ENCODE measurements at places on chromosomes 3 and 15.

DNA sequence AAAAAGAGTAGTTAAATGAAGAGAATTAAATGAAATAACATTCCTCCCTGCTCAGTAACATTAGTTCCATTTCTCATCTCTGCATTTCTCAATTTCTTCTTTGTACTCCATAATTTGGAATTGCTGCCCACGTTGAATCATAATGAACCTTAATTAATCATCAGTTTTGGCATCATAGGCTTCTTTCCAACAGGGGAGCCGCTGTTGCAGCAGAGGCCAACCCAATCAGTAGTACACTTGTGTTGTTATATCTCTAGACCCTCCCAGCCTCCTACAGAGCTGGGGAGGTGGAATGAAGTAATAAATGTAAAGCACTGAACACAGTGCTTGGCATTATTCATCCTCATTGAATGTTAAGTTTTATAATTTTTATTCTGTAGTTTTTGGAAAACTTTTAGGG, 240.7 kb downstream of the CHST2 start:
- DNase-seq, result no peak

DNA sequence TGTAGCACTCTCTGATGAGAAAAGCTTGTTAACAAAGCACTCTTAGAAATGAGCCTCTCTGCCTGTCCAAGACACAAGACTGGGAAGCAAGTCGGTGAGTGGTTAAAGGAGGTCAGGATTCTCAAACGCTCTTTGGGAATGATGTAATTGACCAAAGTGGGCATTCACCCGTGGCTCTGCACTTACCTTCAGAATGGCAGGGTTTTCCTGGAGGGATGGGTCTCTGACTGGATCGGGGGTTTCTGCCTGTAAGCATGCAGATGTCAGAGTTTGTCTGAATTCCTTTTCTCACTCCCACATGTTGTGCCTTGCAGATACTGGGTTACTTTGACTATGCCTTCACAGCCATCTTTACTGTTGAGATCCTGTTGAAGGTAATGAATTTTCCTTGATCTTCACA, 106.3 kb downstream of the CHDH start:
- DNase-seq, result no peak

DNA sequence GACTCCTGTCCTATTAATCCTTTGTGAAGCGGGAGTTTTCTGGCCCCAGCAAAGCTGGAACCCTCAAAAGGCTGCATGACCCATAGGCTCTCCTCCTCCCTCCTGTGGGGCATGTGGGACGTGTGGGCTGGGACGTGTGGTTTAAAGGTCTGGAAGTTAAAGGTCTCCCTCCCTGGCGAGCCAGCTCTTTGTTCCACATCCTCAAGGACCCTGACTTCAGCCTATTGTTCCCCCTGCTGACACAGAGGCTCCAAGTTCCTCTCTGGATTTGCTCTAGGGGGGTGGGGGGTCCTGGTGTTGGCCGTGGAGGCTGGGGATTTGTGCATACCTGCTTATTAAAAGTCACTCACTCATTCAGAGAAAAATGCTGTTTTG, 44.2 kb downstream of the SMAD6 start:
- DNase-seq, result no peak

GRCh38 chr3:180789774-180790173, 110.5 kb upstream of the CCDC39 start:
- no peak for DNase-seq

DNA sequence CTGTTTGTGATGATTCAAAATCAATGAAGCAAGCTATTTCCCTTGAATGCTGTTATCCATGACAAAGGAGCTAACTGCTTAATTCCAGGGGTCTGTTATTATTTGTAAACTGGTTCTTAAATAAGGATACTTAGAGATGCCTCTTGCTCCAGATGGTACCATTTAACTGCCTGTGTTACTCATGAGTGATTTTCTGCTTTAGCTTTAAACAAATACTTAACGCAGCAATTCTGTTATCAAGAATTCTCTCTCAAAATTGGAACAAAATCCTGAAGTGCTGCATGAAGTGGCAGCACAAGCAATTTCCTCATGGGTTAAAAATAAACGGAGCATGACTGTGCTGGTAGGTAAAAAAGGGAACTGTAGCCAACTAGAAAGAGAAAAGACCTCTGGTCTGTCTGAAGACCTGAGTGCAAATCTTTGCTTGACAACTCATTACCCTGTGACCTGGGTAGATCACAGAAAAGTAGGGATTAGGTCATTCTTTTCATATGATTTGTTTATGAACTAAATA, 62.5 kb upstream of the GBE1 start:
- peak; percentile 59 for DNase-seq

GRCh38 chr3:46090161-46090591, 62.9 kb upstream of the XCR1 start:
- DNase-seq, result no peak

GRCh38 chr3:195897081-195897852, 11.1 kb downstream of the TNK2 start:
- no peak for DNase-seq

- DNase-seq, result no peak
These were observed 219.3 kb upstream of the COL8A1 start for GRCh38 chr3:99419116-99419515.

- no peak for DNase-seq
These were observed 951 bp downstream of the GPR62 start for GRCh38 chr3:51955893-51956770.

GRCh38 chr3:64226730-64227129, 1.5 kb upstream of the PRICKLE2 start:
- DNase-seq, result no peak

GRCh38 chr3:12629560-12629959, 34.4 kb downstream of the RAF1 start:
- DNase-seq, result no peak

GRCh38 chr3:16478516-16478915, 35.0 kb downstream of the RFTN1 start:
- no peak for DNase-seq

GRCh38 chr3:28980631-28981030, 300.2 kb upstream of the RBMS3 start:
- no peak for DNase-seq

DNA sequence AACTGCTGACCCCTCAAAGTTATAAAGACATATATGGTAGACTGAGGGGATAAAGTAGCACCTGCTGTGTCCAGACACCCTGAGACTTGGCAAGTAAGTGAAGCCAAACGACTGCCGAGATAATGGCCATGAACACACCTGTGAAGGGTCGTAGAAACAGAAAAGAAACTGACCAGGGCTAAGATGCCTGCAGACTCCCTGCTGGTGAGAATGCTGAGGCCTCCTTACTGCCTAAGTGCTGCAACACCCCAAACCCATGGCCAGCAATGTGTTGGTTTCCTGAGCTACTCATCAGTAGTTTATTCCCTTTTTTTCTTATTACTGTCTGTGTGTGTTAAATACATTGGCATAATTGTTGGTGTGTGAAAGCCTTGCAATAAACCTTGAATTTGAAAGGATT, 233.8 kb downstream of the ZNF385D start:
- no peak for DNase-seq

DNA sequence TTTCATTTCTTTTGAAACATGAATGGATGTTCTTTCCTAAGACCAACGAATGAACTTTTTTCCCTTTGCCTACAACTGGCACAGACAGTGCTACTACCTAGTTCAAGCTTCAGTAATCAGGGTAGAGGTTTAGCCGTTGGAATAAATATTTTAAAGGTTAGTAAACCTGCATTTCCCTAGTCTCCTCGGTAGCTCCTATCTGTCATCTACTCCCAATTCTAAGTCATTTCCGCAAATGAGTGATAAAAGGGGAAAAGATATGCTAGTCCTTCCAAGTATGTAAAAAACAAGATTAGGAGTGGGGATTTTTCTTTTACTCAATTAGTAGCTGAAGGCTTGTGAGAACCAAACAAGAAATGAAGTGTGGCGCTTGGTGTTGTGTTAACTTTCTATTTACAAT, 15.2 kb downstream of the SLTM start:
- no peak for DNase-seq

GRCh38 chr3:185977679-185978040, 39.8 kb upstream of the TRA2B start:
- DNase-seq, result no peak

DNA sequence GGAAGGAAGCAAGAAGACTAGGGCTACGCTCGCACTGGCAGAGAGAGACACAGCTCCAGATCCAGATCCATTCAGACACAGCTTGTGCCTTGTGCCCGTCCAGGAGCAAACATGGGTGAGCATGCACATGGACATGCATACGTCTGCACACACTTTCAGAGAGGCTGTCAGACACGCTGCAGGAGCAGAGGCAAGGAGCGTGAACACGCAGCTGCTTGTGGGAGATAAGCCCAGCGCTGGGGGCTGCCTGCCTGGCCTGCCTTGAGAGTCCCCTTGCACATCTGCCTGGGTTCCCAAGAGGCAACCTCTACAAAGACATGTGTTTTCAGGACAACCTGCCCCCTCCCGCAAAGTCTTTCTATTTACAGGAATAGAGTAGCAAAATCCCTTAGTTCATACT, 13.6 kb upstream of the BAHD1 start:
- DNase-seq, result no peak

- DNase-seq, result no peak
These were observed 62.5 kb downstream of the ALCAM start for GRCh38 chr3:105429034-105429762.

DNA sequence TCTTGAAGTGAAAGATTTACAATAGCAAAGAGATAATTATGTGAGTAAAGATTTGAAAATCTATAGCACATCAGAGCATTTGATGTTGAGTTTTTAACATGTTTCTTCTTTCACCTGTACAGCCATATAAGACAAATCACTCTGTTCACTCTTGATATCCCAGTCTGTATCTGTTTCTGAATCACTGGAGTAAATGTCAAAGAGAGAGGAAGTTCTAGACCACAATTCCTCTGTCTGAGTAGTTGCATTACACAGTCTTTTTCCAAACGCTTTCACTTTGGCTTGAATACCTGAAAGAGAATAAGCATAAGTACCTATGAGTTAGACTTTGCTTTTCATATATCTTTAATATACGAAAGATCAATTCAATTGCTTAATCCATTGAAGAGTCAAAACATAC, 9.9 kb downstream of the THAP10 start:
- no peak for DNase-seq

- no peak for DNase-seq
These were observed 22.4 kb downstream of the PAQR5 start for GRCh38 chr15:69320977-69321554.

DNA sequence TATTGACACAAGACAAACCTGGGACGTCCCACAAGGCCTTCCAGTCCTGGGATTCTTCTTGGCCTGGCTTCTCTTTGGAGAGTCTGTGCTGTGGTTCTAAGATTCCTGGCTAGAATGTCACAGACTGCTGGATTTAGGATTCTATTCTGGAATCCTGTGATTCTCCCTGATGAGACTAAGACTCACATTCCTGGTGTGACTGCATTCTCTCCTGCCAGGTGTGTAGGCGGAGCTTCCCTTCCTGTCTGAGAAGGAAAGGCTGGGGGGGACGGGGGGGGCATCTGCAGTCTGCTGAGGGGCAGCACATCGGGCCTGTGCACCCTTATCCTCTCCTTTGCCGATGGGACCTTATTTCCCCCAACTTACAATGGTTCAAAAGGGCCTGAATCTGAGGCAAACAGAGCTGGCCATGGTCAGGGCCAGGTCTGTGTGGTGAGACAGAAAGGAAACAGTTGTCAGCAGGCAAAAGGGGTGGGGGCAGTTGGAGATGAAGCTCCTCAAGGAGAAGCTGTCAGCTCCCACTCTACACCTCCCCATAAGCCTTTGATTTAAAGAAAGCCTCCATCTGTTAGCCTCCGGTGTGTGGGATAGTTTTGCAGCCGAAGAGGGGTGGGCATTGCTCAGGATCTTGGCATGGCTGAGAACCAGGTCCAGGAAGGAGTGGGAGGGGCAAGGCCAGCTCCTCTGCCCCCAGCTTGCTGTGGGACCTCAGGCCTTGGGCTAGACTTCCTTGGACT, 30.9 kb downstream of the VIPR1 start:
- DNase-seq, result no peak

Data from GM12878 (cell line).